Lung microvascular endothelial cell (primary cell): ENCODE measurements at places on chromosomes 4 and X. TPM values are rescaled to one million over a fixed set of nuclear protein-coding genes. Genes with fewer than 3 reads are reported as not detected.

The XPNPEP2 gene
- not detected in 2 replicates for total RNA-seq

The SOWAHD gene
- total RNA-seq, result not detected in 2 replicates

The TLR10 gene
- not detected in 2 replicates for total RNA-seq

The FAM9C gene
- total RNA-seq, result under 0.01 TPM in 1 of 2 replicates, not detected in the other

The RPA4 gene
- 0.44 and 0.79 TPM in 2 replicates for total RNA-seq

The RAB41 gene
- total RNA-seq, result not detected in 2 replicates

The PRR32 gene
- not detected in 2 replicates for total RNA-seq

The RENBP gene
- 13.9 and 35.9 TPM in 2 replicates for total RNA-seq

The SLC9B1 gene
- total RNA-seq, result 0.22 and 0.40 TPM in 2 replicates

The MAP7D2 gene
- under 0.01 TPM in 2 replicates for total RNA-seq

The TMEM31 gene
- total RNA-seq, result 0.22 TPM in 1 of 2 replicates, not detected in the other

The TGIF2LX gene
- not detected in 2 replicates for total RNA-seq

The CLDN34 gene
- under 0.01 and 0.20 TPM in 2 replicates for total RNA-seq

The CABS1 gene
- total RNA-seq, result not detected in 2 replicates

The ADH1B gene
- under 0.01 TPM in 2 replicates for total RNA-seq

The ABHD18 gene
- total RNA-seq, result 4.1 and 5.4 TPM in 2 replicates

The AR gene
- total RNA-seq, result 1.2 and 2.2 TPM in 2 replicates

The ADH7 gene
- not detected in 2 replicates for total RNA-seq

The RASSF6 gene
- not detected in 2 replicates for total RNA-seq

The TMEM192 gene
- total RNA-seq, result 5.9 and 11.7 TPM in 2 replicates

The XG gene
- 0.22 TPM in 1 of 2 replicates, not detected in the other for total RNA-seq

The RHOXF1 gene
- not detected in 2 replicates for total RNA-seq
